Thyroid gland (tissue), 4 donors: ENCODE measurements at places on chromosomes 16 and 17. TPM values are rescaled to one million over a fixed set of nuclear protein-coding genes. Genes with fewer than 3 reads are reported as not detected.

DNA sequence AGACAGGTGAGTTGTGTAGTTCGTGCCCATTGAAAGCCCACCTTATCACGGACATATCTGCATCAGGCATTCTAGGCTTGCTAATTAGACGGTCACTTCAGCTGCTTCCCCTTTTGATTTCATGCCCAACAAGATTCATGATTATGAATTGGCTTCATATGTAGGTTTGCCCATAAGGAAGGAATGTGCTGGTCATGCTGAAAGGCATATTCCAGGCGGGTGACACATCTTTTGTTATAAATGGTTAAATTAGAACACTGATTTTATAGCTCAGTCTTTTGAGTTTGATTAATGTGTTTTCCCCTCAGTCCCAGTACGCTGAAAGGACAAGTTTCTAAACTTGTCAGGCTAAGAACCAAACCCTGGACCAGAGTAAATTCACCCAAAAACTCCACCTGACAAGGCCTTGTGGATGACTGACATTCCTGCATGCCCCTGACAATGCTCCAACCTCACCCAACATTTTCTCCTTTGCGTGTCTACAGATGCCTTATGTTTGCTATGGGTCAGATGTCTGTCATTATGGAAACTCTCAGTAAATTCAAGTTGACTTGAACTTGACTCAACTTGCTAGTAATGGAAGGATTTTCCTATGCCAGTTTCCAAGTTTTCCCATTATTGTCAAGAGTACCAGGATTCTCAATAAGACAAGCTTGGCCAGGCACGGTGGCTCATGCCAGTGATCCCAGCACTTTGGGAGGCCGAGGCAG is 421.9 kb downstream of the PMP22 start:
- H3K4me3 ChIP-seq, result no peak overlapping the region
- H3K27ac ChIP-seq, result no peak overlapping the region
- no peaks in the 10 kb centered on the region for H3K27me3 ChIP-seq
- no peaks in the 10 kb centered on the region for H3K36me3 ChIP-seq
- no peak for DNase-seq
- no peaks in the 10 kb centered on the region for H3K4me1 ChIP-seq

DNA sequence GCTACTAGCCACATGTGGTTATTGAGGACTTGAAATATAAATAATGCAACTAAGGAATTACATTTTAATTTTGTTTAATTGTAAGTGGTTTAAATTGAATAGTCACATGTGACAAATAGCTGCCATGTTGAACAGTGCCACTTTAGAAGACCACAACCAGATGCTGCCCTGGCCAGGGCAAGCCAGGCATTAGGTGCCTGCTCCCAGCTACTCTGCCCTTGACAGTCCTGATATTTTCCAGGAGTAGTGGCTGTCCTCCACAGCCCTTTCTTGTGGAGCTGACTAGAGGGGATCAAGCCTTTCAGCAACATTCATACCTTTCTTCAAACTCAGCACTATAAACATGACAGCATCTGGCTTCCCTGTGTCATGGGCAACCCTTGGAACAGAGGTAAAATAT is 31.0 kb downstream of the TMEM100 start:
- no peaks in the 10 kb centered on the region for H3K36me3 ChIP-seq
- DNase-seq, result no peak
- H3K27ac ChIP-seq, result no peak overlapping the region
- H3K27me3 ChIP-seq, result no peaks in the 10 kb centered on the region

DNA sequence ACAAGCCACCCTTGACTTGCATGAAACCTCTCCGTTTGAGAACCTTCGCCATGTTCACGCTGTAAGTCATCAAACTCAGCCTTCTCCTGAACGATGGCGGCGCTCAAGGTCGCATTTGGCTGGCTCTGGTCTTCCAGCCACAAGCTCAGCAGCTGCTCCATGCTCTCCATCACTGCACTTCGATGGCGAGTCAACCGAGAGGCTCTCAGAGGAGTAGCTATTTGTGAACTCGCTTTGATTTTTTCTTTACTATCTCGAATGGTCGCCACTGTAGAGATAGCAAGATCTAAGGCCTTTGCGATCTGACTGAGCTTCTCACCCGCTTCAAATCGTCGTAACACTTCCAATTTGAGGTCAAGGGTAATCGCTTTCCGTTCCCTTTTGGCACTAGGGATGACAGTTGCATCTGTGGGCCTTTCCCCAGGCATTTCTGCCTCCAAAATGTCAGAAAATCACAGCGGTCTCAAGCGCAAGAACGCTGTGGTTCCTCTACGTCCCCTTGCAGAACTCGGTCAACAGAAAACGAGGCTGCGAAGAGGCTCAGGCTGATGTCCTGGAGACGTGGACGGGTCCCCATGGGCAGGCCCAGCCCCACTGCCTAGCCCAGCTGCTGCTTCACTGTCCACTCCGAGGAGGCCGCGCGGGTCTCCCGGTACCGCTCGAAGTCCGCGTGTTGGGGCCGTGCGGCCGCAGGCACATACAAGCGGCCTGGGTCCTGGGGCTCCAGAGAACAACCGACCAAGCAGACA is 23.1 kb downstream of the DEF8 start:
- H3K4me1 ChIP-seq, result peaks cover 16% of the 10 kb centered on the region
- H3K4me3 ChIP-seq, result peak overlapping the region; percentile 99
- DNase-seq, result peak; percentile 32
- no peaks in the 10 kb centered on the region for H3K27me3 ChIP-seq

GRCh38 chr17:83110735-83111134 is 31.3 kb downstream of the METRNL start:
- H3K4me1 ChIP-seq, result peaks cover 12% of the 10 kb centered on the region
- H3K36me3 ChIP-seq, result no peaks in the 10 kb centered on the region

- H3K4me3 ChIP-seq, result no peak overlapping the region
- H3K4me1 ChIP-seq, result no peaks in the 10 kb centered on the region
- H3K36me3 ChIP-seq, result no peaks in the 10 kb centered on the region
Observed at GRCh38 chr16:80666378-80667250, 125.8 kb downstream of the DYNLRB2 start.

DNA sequence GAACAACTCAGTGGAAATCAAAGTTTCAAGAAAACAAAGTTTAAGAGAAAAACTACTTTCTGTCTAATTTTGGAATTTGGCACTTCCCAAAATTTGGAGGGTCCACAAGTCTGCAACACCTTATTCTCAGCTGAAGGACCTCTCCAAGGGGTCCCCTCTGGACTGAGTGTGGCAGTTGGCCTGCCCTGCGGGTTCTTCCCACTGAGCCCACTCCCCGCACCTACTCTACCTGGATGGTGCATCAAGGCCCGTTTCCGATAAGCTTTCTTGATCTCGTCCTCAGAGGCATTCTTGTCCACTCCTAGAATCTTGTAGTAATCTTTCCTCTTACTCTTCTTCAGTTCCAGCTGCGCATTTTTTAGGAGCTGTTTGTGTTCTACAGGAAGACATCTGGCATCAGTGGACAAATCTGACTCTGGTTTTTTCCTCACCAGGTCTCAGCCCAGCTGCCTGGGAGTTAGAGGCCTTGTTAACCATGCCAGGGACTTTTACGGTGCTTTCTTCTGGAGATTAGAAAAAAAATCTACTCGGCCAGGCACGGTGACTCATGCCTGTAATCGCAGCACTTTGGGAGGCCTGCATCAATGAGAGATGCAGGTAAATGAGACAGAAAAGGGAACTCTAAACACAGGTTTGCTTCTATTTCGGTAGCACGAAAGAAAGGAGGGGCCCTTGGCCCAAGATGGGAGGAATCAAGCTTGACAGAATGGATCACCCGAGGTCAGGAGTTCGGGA is 15.6 kb downstream of the CNP start:
- H3K4me3 ChIP-seq, result no peak overlapping the region
- no peak overlapping the region for H3K27ac ChIP-seq

DNA sequence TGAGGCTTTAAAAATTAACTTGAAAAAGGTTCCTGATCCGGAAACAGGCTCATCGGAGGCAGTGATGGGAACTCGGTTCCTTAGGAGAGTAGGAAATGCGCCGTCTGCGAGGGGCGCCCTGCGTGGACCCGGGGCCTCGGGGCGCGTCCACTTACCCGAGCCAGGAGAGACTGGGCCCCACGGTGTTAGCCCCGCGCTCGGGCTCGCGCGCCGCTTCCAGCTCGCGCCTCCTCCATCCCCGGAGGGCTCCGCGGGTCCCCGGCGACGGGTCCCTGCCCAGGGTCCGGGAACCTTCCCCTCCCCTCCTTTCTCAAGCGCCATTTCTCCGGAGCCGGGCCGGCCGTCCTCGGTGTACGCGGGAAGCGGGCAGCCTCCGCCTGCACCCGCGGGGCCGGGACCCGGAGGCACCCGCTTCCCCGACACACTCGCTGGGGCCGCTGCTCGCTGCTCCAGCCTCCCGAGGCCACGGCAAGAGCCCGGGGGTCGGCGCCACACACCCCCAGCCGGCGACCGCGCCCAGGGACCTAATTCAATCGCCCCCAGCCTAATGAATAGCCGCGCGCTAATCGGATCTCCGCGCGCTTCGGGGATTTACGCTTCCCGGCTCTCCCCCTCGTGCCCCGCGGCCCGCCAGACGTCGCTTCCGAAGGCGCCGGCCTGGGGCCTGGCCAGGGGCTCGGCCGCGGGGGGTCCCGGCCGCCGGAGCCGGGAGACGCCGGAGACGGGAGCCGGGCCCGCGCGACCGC is 2.2 kb upstream of the BAHCC1 start:
- peak; percentile 44 for DNase-seq
- no peaks in the 10 kb centered on the region for H3K36me3 ChIP-seq
- H3K4me1 ChIP-seq, result peaks cover 57% of the 10 kb centered on the region
- H3K4me3 ChIP-seq, result peak overlapping the region; percentile 84

DNA sequence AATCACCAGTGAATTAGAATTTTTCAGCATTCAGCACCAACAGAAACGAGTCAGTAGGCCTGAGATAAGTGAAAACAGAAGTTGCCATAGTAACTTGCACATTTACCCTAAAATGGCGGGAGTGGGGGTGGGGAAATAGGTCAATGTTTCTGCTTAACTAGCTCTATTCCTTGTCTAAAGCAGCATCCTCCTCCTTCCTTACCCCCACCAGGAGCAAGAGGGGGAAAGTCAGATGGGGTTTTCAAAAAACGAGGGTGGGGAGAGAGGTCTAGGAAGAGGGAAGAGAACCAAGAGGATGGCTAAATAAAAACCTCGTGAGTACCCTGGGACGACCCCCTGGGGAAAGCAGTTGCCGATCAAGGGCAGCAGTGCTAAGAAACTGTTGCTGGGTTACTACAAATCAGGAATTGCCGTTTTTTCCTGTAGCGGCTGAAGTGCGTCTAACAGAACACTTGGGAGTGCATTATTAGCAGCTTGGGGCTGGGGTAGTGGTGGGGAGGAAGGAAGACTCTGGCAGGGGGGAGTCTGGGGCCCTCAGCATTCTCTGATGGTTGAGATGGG is 34.4 kb upstream of the MNT start:
- no peaks in the 10 kb centered on the region for H3K36me3 ChIP-seq
- H3K4me1 ChIP-seq, result peaks cover 18% of the 10 kb centered on the region
- peak; percentile 46 for DNase-seq
- H3K27ac ChIP-seq, result peak overlapping the region; percentile 60

GRCh38 chr17:40093005-40093579 is 7.3 kb downstream of the NR1D1 start:
- H3K36me3 ChIP-seq, result peaks cover 54% of the 10 kb centered on the region
- no peak overlapping the region for H3K4me3 ChIP-seq
- peaks cover 32% of the 10 kb centered on the region for H3K4me1 ChIP-seq

DNA sequence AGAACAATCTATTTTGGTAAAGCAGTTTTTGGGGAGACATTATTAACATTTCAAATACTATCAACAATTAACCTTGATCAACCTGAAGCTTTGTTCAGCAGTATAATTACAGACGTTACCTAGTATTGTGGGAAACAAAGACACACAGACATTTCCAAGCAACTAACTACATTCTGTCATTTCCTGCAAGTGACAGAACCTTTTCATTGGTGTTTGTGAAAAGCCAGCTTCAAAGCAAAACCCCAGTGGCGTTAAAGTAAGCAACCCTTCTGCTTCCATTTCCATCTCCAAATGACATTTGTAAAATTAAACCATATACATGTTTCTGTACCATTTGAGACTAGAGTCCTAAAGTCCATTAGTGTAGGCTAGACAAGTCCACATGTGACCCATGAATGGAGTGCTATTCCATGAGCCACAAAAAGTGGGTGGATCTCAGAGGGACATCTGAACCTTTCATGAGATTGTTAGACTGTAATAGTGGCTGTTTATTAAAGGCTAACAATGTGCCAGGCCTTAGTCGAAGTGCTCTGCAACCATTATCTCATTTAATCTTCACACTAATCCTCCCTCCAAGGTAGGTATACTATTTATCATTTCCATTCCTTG is 101.2 kb downstream of the SSH2 start:
- no peaks in the 10 kb centered on the region for H3K4me1 ChIP-seq
- no peak overlapping the region for H3K4me3 ChIP-seq
- H3K27ac ChIP-seq, result no peak overlapping the region
- no peaks in the 10 kb centered on the region for H3K36me3 ChIP-seq
- H3K27me3 ChIP-seq, result no peaks in the 10 kb centered on the region
- no peak for DNase-seq

- peaks cover 25% of the 10 kb centered on the region for H3K4me1 ChIP-seq
- H3K27ac ChIP-seq, result peak overlapping the region; percentile 79
- no peak overlapping the region for H3K4me3 ChIP-seq
- DNase-seq, result no peak
- no peaks in the 10 kb centered on the region for H3K27me3 ChIP-seq
Observed at GRCh38 chr17:41919165-41919817, 540 bp upstream of the ACLY start.

GRCh38 chr17:4853208-4853671 is 20.1 kb downstream of the MINK1 start:
- DNase-seq, result peak; percentile 32
- H3K36me3 ChIP-seq, result no peaks in the 10 kb centered on the region
- no peak overlapping the region for H3K4me3 ChIP-seq
- no peaks in the 10 kb centered on the region for H3K27me3 ChIP-seq
- H3K4me1 ChIP-seq, result peaks cover 55% of the 10 kb centered on the region

- H3K36me3 ChIP-seq, result no peaks in the 10 kb centered on the region
- H3K4me3 ChIP-seq, result no peak overlapping the region
- H3K27ac ChIP-seq, result no peak overlapping the region
- H3K4me1 ChIP-seq, result peaks cover 11% of the 10 kb centered on the region
- DNase-seq, result no peak
Observed at GRCh38 chr17:65519462-65519861, 42.0 kb downstream of the AXIN2 start.

Gene HSF5
- 0.25 TPM for total RNA-seq

Gene EFNB3
- total RNA-seq, result 0.38 TPM

Gene RRN3
- total RNA-seq, result 31.8 TPM

Gene SDK2
- 7.0 TPM for total RNA-seq

Gene SPAG5
- total RNA-seq, result 12.0 TPM

Gene C16orf89
- 307 TPM for total RNA-seq

Gene TBC1D3E
- not detected for total RNA-seq
